G401 (cell line): ENCODE measurements at places on chromosomes 5 and 9. TPM values are rescaled to one million over a fixed set of nuclear protein-coding genes. Genes with fewer than 3 reads are reported as not detected.
A peak's percentile ranks its signal among the peaks of the same experiment; 100 is the strongest.

The UNC13B gene
- total RNA-seq: 8.7 and 10.3 TPM in 2 replicates

The IL33 gene
- not detected in 2 replicates for total RNA-seq

The SLCO4C1 gene
- not detected in 2 replicates for total RNA-seq

The GABRA6 gene
- not detected in 2 replicates for total RNA-seq

The DBH gene
- total RNA-seq: not detected in 2 replicates

The BARHL1 gene
- total RNA-seq: not detected in 2 replicates

GRCh38 chr9:89366711-89367110 lies 48.4 kb downstream of the SECISBP2 start:
- DNase-seq: no peak

GRCh38 chr9:81530846-81531245 lies 158.5 kb downstream of the TLE1 start:
- DNase-seq: no peak

DNA sequence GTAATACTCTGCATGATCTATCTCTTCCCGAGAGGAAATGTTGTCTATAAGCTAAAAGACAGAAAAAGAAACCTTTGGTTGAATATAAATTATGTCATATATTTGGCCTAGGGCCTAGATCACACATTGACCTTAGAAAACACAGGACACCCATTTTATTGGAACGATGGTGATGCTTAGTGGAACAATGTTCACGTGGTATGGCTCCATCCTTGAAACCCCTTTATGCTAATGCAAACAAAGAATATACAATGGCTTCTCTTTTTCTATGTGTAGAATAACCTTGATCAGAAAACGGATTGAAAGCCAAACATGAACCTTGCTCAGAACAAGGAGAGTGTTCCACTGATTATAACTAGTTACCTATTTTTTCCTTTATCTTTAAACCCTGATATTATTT lies 24.5 kb downstream of the MRPS27 start:
- no peak for DNase-seq

- no peak for DNase-seq
Measured at GRCh38 chr9:36318212-36318802, 60.1 kb upstream of the GNE start.

DNA sequence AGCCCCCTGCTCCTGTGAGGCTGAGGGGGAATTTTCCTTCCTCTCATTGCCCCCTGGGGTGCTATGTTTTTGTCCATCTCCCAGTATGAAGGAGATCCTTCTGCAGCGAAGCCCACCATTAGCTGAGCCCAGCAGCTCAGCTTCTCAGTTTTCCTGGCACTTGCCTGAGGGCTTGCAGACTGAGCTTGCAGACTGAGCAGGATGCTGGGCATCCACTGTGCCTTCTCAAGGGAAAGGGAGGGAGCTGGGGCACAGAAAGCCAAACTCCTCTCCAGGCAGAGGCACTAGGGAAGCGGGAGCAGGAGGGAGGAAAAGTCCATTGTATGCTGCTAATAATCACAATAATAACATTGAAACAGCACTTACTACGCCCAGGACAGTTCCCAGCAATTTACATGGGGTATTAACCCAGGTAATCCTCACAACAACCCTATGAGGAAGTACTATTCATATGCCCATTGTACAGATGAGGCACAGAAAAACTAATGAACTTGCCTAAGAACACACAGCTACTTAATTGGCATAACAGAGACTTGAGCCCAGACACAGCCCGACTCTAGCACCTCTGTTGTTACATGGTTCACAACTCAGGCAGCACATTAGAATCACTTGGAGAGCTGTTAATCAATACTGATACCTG lies 86.9 kb upstream of the SSBP2 start:
- no peak for DNase-seq

DNA sequence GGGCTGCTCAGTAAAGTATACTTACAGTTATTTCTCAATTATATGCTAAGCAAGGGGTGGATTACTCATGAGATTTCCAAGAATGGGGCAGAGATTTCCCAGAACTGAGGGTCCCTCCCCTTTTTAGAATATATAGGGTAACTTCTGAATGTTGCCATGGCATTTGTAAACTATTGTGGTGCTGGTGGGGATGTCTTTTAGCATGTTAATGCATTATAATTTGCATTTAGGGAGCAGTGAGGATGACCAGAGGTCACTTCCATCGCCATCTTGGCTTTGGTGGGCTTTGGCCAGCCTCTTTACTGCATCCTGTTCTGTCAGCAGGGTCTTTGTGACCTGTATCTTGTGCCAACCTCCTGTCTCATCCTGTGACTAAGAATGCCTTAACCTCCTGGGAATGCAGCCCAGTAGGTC lies 35.5 kb downstream of the TTC1 start:
- no peak for DNase-seq

- peak; percentile 53 for DNase-seq
Measured at GRCh38 chr5:38420691-38421390, 135.6 kb downstream of the LIFR start.

GRCh38 chr5:174316326-174316725 lies 270.8 kb downstream of the NSG2 start:
- DNase-seq: no peak

DNA sequence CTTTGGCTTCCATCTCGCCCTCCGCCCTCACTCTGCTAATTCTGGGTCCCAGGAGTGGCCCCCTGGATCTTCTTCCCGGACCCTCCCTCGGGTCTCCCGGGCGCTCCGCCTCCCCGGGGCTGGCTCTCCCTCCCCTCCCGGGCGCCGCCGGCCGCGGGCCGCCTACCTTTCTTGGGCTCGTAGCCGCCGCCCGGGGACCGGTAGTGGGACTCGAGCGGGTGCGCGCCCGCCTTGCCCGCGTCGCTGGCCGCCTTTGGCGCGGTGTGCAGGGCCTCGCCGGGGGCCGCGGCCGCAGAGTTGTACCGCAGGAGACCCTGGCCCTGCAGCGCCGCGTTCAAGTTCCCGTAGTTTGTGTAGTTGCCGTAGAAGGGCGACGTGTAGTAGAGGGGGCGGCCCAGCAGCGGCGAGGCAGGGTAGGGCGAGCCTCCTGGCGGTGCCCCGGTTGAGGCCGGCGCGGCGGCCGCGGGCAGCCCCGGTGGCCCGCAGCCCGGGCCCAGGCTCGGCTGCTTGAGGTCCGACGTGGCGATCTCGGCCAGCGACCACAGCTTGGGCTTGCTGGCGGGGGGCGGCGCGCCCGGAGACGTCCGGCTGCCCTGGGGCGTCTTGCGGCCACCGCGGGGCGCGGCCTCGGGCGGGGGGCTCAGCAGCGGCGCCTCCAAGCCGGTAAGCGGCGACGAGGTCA lies 3.2 kb downstream of the IRX2 start:
- no peak for DNase-seq
